Mesothelial cell of epicardium (in vitro differentiated cells): ENCODE measurements at places on chromosomes 1 and 21.

DNA sequence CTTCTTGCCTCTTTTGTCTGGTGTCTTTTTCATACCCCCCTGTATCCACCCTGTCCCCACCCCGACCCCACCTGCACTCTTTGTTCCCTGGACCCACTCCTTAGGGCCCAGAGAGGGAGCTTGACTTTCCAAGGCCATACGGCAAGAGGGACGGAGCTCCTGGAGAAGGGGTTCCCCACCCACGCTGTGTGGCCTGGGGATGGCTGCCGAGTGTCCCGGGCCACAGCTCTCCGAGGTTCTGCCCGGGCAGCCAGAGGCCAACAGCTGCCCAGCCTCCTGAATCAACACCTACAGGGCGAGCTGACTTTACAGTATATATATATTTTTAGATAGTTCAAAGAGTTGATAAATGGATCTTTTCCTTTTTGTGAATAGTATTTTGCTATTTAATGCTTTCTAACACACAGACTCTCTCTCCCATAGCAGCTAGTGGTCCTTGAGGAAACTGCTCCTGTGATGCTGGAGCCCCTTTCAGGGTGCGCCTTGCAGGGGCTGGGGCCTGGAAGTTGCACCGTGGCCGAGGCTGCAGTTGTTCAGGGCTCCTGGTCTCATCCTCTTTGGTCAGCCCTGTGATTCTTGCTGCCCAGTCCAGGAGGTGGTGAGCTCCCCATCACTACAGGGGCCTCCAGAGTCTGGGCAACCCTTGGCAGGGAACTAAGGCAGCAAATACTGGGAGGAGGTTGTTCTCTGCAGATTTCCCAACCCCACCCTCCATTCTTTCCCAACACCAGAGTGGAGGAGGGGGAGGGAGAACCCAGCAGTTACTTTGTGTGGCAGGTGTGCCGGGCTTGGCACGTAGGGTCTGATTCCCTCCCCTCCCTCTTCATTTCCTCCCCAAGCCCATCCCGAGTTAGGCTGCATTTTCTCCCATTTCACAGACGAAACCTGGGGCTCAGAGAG is 321.6 kb downstream of the PTPRU start:
- DNase-seq: no peak

GRCh38 chr1:156852418-156852874 is 6.5 kb downstream of the INSRR start:
- DNase-seq: no peak

DNA sequence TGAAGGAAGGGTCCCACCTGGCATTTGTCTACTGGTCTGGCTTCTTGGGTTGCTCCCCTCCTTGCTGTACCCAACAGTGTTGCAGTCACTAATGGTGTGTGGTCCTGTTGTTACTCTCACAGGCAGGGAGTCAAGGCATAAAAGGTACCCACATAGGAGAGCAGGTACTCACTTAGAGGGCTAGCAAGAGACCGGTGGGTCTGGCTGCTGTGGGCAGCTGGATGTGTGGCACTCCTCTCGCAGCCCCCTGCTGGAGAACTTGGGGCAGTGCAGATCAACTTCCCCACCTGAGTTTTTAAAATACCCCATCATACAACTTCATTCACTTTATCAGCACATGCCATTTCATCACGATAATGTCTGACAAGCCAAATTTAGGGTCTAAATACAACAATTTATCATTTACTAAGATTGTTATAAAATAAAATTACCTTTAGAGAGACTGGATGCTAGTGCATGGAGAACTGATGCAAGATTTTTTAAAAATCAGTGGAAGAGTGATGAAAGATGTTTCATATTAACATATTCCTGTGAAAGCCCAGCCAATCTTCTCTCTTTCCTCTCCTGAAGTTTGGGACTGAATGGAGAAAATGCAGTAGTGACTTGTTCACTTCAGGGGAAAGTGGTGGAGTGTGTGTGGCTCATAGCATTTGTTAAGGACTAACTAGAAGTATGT is 42.8 kb downstream of the ACP6 start:
- no peak for DNase-seq

DNA sequence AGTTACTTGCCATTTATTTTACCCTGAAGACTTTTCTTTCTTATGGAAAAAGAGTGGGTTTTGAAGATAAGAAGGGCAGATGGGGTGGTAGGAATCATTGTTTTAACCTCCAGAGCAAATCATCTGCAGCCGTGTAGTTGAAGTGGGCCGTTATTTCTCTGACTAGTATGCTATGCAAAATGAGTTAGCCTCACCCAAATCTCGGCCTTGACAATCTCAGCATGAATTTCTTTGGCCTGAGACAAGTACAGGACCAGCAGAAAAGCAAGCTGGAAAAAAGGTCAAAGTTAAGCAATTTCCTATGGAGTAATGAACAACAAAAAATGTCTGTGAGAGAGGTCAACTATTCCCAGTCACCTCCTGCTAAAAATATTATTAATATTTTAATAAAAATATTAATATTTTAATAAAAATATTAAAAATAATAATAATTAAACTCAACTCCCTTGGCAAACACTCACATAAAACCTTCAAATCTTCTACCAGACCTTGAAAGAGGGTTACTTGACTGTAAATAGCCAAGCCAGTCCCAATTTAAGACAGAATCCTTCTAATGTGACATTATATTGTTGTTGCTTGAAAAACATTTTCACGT is 6.8 kb upstream of the TEKT2 start:
- no peak for DNase-seq

GRCh38 chr1:212567638-212568037 is 40.9 kb upstream of the ATF3 start:
- DNase-seq: no peak

DNA sequence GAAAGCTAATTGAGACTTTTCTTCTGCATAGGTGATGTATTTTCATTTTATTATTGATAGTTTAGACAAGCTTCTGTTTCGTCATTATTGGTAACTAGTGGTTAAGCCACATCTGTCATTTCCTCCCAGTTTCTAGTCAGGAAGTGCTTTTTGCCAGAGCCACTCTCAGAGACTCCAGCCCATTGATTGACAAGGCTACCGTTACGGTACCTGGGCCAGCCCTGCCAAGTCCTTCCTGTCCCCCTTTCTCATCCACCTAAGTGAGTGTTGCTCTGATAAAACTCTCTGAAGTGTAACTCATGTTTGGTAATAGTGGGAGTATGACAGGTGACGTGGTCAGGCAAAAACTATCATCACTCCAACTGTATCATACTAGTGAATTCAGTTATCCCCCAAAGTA is 29.6 kb upstream of the AGL start:
- no peak for DNase-seq

- no peak for DNase-seq
Measured at GRCh38 chr1:162670928-162671663, 38.8 kb downstream of the DDR2 start.

DNA sequence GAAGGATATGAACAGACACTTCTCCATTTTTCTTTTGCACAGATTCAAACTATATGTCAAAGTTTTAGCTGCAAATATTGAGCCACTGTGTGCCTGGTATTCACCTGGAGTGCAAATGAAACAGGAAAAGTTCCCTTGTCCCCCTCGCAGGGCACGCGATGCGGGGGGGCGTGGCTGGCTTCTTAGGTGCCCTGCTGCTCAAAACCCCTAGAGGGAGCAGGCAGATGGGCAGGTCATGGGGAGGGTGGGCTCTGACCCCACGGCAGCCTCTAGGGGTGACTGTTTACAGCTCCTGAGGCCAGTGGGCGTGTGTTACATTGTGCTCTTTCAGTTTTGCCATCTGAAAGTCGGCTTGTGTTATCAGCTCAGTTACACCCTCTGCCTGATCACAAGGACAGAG is 931.2 kb upstream of the B3GALT2 start:
- DNase-seq: no peak

DNA sequence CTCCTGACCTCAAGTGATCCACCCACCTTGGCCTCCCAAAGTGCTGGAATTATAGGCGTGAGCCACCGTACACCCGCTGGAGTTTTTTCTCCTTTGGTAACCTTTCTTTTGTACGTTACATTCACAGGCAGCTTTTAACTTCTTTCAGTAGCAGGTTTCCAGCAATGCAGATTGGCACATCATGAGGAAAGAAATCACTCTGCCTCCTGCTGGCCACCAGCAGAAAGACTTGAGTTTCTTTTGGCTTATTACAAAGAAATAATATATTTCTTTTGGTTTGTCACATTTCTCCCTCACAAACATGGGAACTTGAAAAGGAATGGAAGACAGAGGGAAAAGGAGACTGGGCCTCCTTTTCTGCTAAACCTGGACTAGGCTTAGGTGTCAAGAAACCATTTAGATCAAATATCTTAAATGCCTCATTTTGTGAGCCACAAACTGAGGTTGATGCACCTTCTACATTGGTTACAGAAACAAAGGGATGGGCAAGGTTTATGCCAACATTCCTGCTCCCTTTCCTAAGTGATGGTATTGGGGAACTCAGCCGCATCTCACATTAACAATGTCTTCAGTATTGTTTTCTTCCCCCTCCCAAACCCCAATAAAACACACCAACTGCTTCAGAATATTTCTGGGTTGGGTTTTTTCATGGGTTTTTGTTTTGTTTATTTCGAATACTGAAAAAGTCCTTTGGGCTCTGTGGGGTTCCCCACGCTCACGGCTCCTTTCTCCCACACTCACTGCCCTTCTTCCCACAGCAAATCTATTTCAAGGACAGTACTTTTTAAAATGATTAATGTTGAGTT is 7.7 kb downstream of the ENSA start:
- DNase-seq: no peak

GRCh38 chr21:32372755-32373154 is 20.1 kb downstream of the URB1 start:
- DNase-seq: no peak

GRCh38 chr1:152795686-152796085 is 835 bp upstream of the LCE1D start:
- DNase-seq: no peak

DNA sequence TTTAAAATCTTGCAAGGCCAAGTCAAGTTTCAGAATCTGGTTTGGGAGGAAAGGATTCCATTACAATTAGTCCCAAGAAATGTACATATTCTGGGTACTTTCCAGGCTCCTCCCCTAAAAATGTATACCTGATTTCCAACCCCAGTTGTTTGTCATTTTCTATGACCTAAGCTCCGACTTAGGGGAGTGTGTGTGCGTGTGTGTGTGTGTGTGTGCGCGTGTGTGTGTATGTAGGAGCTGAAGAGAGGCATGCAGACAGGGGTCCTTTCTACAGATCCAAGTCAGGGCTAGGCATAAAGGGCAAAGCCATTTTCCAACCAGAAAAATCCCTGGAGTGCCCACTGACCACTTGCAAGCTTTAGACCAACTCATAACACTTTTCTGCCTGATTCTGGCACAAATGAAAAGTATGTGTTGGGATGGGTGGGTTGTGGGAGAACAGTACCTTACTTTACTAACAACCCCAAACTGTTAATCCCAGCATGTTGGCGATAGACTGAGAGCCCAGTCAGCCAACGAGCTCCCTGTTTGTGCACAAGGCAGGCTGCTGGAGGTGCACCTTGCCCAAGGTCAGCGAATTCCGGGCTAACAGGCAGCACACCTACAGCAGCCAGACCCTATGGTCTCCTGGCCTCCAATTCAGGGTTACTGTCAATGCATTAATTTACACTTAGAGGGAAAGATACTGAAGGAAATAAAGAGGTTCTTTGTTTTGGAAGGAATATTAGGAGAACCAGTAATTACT is 1.7 kb downstream of the TRABD2B start:
- no peak for DNase-seq

- no peak for DNase-seq
Measured at GRCh38 chr21:44762221-44763049, 39.2 kb downstream of the UBE2G2 start.

DNA sequence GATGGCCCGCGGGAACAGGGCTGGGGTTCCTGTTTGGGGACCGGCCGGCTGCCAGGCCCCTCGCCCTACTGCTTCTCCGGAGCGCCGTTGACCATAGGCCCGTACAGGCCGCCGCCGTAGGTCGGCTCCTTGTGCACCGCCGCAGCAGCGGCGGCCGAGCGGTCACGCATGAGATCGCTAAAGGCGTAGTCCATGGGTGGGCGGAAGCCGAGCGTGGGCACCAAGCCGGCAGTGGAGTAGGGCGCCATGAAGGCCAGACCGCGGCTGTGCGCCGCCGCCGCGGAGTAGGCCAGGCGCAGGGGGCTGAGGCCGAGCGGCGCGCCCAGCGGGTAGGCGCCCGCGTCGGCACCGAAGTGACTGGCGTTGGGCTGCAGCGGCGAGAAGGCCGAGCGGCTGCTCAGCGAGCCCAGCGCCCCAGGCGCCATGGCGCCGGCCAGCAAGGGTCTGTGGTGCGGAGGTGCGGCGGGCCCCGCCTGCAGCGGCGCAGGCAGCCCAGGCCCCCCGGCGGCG is 4.6 kb downstream of the DMRTA2 start:
- DNase-seq: peak; percentile 53

DNA sequence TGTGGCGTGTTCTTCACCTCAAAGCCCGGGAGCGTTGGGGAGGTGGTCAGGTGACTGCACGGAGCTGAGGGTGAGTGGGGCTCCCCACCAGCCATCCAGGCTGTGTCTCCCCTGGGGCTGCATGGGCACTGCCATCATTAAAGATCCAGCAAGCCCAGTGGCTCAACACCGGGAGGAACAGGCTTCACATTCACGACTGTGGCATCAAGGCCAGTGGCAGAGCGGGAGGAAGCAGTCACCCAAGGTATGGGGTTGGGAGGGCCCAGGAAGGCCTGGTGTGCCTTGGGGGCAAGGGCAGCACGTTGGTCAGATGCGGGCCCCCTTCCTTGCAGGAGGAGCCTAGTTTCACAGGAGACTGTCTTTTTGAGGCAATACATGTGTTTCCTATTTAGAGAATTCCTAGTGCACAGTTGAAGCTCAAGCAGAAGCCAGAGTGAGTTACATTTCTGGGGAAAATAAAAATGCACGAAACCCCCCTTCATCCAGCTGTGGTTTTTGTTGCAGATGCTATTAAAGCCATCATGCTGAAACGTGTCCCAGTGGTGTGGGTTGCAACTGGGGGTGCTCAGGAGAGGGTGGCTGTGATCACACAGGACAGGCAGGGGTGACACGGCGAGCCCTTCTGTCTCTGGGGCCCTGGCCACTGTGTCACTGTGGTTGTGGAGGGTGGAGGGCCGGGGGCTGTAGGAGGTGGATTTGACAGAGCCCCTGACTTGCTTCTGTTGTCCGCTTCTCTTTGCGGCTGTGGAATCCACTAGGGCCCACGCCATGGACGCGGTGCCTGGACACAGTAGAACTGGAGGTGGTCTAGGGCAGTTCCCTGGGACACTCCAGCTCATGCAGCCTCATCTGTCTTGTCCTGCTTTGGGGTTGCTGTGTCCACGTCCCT is 34.1 kb downstream of the SNAP47 start:
- DNase-seq: no peak

- DNase-seq: no peak
Measured at GRCh38 chr1:235190431-235190830, 29.4 kb upstream of the RBM34 start.

DNA sequence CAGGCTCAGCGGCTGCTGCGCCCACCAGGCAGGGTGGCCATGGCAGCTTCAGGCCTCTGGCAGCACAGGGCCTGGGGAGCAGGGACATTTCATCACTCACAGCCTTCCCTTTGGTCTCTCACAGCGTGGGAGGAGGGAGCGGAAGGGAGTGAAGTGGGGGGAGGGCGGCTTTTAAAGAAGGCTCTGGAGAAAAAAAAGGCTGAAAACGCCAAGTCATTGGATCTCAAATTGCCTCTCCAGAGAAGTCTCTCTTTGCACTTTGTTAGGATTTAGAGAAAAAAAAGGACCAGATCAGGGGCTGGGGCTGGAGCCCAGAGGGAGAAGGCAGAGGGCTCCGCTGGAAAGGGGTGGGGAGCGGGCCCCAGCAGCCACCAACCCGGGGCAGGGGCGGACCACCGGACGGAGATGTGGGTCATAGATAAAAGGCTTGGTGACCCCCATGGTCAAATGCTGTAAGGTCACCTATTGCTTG is 209.9 kb downstream of the GRIK3 start:
- DNase-seq: no peak

- no peak for DNase-seq
Measured at GRCh38 chr21:28550057-28550825, 442.4 kb downstream of the LTN1 start.
